Renal cortical epithelial cell (primary cell): ENCODE measurements at places on chromosomes 13 and 19.

GRCh38 chr19:56508290-56508778 lies 679 bp downstream of the ZNF471 start:
- no peak for DNase-seq

DNA sequence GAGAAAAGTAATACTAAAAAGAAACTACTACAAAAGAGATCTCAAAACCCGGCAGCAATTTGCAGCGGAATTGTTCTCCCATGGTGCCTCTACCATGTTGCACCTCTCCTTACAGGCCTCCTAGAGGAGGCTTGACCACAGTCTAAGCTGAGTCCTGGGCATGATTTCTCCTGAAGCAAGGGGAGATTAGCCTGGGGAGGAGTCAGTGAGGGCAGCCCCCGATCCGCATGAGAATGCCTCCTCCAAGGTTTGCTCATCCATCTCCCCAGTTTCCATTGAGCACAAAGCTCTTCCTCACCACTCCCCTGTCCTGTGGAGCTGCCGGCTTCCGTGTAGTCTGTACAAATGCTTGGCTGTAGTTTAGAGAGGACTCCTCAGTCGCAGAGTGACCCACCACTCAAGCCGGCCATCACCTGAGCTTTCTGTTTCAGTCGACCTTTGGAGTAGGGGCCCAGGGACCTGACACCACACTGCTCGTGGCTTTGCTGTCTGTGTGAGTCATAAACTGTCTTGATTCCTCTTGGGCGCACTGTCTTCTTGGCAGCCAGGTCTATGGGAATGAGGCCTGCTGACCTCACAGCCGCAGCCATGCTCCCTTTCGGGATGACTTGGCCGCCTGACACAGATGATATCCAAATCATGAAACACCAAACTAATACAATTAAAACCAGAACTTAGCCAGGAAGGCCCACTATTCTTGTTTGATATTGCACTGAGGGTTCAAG lies 72.3 kb downstream of the C1QTNF9 start:
- DNase-seq: no peak

DNA sequence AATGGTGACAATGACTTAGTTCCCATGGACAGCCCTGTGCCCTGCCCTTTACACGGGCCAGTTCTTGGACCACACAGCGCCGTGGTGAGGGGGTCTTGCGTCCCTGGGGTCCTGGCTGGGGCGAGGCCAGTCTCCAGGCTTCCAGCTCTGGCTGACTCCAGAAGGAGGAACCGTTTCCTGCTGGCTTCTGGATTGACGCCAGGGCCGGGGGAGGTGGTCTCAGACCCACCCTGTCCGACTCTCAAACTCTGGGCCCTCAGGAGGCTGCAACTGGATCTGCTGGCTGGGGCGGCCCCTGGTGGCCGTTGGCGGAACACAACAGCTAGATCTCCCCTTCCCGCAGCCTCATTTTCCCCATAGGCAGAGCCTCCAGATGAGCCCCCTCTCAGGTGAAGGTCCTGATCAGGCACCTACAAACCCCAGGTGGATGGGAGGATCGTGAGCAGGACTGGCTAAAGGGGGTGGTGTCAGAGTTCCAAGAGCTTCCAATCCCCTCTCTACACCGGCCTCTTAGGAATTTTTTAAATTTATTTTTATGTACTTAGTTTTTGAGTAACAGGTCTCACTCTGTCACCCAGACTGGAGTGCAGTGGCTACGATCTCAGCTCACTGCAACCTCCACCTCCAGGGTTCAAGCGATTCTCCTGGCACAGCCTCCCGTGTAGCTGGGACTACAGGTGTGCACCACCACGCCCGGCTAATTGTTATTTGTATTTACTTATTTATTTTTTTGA lies 8.0 kb downstream of the CCDC194 start:
- peak; percentile 15 for DNase-seq

GRCh38 chr19:11620553-11620952 lies 23.3 kb downstream of the ZNF627 start:
- DNase-seq: no peak

DNA sequence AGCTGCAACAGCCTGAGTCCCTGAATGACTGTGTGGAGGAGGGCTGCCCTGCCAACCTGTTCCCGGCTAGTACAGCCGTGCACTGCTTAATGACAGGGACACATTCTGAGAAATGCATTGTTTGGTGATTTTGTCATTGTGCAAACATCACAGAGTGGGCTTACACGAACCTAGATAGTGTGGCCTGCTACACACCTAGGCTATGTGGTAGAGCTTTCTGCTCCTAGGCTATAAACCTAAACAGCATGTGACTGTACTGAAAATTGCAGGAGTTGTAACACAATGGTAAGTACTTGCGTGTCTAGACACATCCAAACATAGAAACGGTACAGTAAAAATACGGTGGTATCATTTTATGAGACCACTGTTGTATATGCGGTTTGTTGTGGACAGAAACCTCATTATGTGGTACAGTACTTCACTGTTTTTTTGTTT lies 35.0 kb downstream of the VASP start:
- no peak for DNase-seq
